Stimulated activated CD4-positive, alpha-beta T cell treated with anti-CD3 and anti-CD28 coated beads, TNF-alpha, amount 100 ng/mL, for 48 hours (primary cell): ENCODE measurements at places on chromosomes 2 and 18.

GRCh38 chr2:47057687-47058002, 97.5 kb downstream of the STPG4 start:
- DNase-seq, result no peak

- DNase-seq, result no peak
Observed at GRCh38 chr2:55986700-55987440, 63.3 kb upstream of the EFEMP1 start.

DNA sequence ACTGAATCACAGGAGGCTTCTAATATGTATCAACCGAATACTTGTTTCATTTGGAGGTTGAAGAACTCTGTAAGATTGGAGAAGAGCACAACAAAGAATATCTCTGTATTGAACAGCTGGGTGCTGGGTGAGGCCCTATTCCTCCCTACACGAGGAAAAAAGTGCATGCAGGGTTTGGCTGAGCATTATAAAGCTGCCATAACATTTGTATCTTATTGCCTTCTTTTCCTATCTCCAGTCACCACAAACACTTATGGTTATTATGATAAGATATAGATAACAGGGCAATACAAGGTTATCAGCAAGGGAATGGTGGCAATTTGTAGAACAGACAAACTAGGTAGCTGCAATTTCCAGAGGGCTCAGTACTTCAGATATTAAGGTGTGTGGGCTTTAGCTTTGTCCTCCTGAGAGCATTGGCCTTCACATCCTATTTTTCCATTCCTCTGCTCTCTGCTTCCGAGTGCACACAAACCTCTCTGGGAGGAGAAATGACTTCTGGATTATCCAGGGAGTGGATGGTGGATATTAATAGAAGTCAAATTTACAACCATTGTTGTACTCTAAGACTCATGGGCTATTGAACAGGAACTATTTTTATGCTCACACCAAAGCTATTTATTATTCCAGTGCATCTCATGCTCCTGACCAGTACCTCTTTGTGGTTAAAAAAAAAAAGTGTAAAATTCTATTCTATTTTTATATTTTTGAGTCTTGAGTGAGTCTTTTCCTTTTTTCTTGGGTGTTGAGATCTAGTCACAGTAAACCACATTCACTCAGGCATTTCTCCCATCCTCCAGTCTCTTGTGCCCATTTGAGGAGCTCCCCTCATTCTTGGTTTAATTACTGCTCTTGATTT, 248.4 kb downstream of the ETAA1 start:
- DNase-seq, result no peak

DNA sequence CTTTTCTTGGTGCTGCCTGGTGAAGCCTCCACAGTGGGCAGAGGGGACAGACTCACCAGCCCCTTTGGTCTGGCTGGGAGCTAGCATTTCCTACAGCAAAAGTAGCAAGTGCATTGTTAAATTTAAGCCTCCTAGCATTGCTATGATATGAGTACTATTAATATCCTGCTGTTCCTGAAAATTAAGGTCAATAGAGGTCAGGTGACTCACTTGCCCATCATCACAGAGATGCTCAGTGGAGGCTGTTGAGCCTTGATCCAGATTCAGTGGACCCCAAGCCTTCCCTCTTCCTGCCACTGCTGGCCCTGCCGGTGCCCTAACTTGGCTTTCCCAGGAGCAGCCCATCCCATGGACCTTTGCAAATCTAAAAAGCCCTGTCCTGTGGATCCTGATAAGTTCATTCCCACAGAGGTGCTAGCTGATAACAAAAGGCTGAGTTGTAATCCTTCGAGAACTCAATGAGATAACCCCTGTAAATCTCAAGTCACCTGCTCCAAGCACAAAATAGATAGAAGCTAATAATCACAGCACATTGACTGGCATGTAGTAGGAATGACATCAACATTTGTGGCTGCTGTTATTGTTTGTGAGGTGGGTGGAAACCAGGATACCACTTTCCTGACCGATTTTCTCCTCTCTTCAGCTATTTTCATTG, 84.4 kb downstream of the THNSL2 start:
- DNase-seq, result no peak

DNA sequence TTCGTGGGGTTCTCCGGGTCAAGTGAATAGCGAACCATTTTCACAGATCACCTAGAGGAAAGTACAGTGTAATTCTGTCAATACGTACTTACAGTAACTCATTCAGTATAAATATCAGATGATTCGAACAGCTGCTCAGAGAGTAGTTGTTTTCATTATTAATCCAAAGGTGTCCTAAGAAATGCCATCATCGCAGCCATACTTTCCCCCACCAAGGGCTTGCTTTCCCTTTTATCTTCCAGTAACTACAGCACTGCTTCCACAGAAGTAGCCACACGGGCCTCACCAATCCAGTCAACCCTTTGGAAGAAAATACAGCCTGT, 4.5 kb upstream of the C18orf32 start:
- no peak for DNase-seq

GRCh38 chr18:5646739-5647138, 102.9 kb upstream of the EPB41L3 start:
- no peak for DNase-seq

DNA sequence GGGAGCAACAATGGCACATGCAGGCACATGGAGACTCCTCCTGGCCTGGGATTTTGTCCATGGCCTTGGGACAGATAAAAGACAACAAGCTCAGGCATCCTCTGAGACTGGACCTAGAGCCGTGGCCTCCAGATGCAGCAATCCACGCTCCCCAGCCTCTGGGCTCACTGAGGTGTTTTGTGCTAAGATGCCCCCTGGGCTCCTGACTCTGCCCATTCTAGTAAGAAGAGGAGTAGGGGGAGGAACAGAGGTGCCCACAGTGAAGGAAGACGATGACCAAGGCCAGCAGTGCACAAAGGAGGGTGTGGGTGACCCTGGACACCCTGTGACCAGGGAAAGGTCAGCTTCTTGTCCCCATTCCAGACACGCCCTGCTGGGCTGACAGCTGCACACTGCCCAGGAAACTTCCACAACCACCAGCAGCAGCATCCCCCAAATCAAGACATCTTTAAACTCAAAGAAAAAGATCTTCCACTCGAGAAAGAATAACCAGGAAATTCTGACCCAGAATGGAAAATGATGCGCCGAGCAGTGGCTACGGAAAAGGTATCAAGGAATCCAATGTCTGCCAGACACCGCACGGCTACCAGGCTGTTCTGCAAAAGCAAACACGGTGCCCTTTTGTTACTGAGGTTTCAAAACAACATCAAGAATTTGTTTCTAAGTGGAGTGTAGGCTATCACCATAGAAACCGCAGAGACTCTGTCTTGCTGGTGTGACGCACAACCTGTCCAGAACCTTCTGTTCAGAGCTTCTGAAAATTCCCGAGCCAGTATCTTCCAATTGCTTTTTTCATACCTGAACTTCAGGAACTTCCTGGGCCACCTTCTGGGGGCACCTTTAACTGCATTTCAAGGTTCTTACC, 65.5 kb downstream of the ZNF516 start:
- DNase-seq, result no peak

- DNase-seq, result no peak
Observed at GRCh38 chr2:70118798-70119454, 31.6 kb downstream of the PCBP1 start.

DNA sequence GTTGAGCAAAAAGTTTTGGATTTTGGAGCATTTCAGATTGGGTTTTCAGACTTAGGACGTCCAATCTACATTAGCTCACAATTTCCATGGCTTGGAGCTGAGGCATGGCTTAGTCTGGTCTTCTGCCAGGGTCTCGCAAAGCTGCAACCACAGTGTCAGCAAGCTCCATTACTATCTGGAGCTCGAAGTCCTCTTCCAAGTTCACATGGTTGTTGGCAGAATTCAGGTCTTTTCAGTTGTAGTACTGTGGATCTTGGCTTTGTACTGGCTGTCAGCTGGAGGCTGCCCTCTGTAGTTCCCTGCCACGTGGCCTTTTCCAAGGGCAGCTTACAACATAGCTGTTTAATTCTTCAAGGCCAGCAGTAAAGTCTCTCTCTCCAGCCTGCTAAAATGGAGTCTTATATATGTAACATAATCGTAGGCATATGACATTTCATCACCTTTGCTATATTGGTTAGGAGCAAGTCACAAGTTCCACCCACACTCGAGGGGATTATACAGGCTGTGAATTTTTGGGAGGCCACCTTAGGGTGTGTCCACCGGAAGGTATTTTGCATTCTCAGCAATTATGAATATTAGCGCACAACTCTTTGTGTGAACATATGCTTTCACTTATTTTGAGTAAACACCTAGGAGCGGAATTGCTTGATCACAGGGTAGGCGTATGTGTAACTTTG, 41.5 kb upstream of the EPC2 start:
- DNase-seq, result peak; percentile 23

- no peak for DNase-seq
Observed at GRCh38 chr2:82657106-82657505, 1802.0 kb downstream of the SUCLG1 start.

DNA sequence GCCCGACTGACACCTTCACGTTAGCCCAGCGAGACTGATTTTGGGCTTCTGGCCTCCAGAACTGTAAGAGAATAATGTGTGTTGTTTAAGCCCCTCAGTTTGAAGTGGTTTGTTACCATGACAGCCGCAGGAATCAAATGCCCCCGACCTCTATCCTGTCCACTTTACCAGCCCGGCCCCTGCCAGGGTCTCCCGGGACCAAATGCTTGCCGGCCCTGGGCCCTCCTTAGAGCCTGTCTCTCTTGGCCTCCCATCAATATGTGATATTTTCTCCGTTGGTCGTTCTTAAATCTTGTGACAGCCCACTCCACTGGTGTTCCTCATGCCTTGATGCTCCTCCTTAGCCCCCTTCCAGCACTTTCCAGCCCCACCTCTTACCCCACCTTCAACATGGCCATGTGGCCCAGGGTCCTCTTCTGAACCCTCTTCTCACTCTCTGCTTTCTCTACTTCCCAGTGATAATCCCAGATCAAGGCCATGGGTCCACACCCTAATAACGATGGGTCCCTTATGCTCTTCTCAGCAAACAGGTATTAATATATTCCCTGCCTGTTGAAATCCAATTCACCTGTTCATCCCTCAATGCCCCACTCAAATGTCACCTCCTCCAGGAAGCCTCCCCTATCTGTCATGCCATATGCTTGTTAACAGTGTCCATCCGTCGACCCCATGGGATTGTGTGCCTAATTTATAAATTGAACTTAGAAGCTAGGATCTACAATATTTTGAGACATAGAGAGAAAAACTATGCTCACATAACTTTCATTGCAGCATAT, 192.8 kb downstream of the ZFP36L2 start:
- DNase-seq, result no peak

GRCh38 chr2:201779901-201780673, 646 bp downstream of the ALS2 start:
- DNase-seq, result no peak

GRCh38 chr2:122530814-122531213, 775.4 kb downstream of the TSN start:
- DNase-seq, result no peak

GRCh38 chr2:205543262-205543843, 138.9 kb upstream of the NRP2 start:
- no peak for DNase-seq

DNA sequence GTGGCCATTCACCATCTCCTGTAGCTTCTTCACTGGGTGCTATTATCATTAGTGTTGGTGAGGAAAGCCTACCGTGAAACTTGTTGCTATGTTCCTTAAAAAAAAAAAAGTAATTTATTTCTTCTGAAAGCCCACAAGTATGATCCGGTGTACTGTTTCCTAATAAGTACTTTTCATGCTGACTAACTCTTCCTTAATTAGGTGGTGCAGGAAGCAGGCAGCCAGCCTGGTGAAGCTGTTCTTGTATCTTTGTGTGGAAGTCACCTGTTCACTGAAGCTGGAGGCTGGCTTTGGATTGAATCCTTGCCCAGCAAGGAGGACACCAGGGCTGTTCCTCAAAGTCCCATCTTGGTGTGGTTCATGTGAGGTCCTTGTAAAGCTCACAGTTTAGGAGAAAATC, 321.7 kb upstream of the THSD7B start:
- no peak for DNase-seq

DNA sequence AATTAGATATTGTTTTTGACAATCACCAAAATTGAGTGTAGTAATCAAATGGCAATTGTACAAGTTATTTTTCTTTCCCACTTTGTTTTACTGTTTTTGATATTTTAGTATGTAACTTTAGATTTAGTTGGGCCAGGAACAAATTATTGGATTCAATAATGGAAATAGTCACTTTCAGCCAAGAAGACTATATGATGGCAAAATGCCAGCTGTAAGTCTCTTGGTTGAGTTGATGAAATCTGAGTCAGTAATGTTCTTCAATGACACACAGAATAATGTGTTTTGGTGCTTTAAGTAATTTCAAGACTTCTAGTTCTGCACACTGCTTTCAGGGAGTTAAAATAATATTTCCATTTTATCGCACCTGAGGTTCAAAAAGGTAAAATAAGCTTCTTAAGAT, 2022.0 kb upstream of the CELF4 start:
- DNase-seq, result no peak

- DNase-seq, result no peak
Observed at GRCh38 chr2:160460333-160460731, 33.3 kb downstream of the RBMS1 start.

- DNase-seq, result no peak
Observed at GRCh38 chr18:48621815-48622555, 83.2 kb downstream of the CTIF start.

- no peak for DNase-seq
Observed at GRCh38 chr18:13570216-13570615, 156.1 kb downstream of the FAM210A start.

GRCh38 chr2:45606796-45607195, 4.3 kb downstream of the SRBD1 start:
- no peak for DNase-seq

- DNase-seq, result no peak
Observed at GRCh38 chr2:237896507-237896892, 37.1 kb downstream of the RAMP1 start.

DNA sequence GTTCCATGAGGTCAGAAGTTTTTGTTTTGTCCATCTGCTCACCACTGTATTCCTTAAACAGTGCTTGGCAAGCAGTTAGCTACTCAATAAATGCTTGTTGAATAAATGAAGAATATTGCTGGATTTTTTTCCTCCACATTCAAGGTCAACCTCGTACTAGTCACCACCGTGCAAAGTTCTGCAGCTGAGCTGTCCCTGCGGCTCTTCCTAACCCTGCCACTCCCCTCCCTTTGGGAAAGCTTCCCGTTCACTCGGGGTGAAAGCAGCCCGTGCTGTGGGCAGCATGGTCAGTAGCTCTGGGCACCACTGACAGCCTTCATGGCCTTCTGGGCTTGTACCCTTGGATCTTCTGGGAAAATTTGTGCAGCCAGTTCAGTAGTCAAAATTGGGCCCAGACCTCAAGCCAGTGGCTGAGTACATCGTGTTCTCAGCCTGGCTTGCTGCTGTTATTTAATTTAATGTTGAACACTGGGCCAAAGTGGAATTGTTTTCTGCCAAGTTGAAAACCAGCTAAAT, 469.3 kb upstream of the RAB12 start:
- no peak for DNase-seq
